ENCODE measurements at places on chromosomes 4 and X.

GRCh38 chr4:185309770-185310169 is 86.0 kb downstream of the LRP2BP start:
- no peak for DNase-seq

DNA sequence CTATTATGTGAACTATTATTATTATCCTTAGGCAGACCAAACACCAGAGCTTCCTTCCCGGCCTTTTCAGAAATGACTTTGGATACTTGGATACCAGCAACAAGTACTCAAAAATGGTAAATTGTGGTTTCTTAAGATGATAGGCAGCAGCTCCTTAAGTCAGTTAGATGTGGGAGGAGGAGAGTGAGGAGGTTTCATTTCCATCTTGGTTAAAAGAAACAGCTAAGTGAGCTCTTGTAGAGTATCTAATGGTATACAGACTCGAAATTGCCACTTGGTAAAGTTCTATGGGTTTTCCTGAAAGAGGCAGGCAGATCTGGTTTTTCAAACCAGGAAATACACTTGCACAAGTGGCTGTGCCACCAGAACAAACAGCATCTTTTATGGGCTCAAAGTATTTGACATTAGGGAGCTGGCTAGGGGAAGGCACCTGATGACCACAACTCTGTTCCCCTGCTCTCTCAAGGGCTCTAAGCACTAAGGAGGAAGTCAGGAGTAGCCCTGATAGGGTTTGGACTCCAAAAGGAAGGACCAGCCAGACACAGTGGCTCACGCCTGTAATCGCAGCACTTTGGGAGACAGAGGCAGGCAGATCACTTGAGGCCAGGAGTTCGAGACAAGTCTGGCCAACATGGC is 130.9 kb downstream of the TMEM164 start:
- no peak for DNase-seq

DNA sequence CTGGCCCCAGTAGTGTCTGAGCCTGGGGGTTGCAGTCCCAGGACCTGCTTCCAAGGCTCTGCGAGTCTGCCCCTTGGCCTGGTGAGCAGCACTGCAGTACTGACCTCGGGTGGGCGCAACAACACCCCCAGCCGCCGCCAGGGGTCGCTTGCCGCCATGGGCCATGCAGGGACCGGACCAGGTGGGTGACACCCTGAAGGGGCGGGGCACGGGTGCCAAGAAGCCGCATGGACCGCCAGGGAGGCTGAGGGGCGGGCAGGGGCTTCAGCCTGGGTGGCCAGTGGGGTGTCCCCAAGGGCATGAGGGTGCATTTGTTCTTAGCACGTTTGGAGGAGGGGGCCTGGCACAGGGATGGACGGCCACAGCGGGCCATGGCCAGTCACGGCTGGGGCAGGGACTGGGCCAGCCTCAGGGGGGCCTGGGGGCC is 25.0 kb downstream of the TACC3 start:
- peak; percentile 88 for DNase-seq

GRCh38 chr4:110159541-110159940 is 38.9 kb downstream of the ELOVL6 start:
- DNase-seq: no peak

GRCh38 chr4:146508229-146508939 is 13.4 kb downstream of the SLC10A7 start:
- DNase-seq: no peak

DNA sequence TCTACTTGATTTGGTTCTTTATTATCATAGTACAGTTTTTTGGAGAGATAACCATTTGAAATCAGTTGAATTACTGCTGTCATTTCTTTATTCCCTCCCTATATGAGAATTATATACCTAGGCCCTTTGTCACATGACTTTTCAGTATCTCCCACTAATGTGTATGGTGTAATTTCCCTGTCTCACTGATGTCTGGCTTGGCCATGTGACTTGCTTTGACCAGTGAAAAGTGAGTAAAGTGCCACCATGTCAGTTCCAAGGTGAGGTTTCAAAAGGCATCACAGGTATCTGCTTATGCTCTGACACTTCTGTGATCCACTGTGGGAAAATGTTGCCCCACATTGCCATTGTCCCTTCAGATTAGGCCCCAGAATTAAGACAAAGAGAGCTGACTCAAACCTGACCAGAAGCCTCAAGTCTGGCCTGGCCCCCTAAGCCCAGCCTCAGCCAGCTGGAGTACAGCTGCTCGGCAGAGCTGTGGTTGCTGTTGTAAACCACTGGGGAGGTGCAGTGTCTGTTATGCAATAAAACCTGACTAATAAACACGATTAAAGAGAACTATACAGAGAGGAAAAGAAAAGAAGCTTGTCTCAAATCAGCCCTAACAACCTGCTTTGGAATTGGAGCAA is 27.5 kb downstream of the SETD7 start:
- no peak for DNase-seq

- no peak for DNase-seq
These were observed 82.9 kb upstream of the EXOC1L start for GRCh38 chr4:55736605-55737183.

DNA sequence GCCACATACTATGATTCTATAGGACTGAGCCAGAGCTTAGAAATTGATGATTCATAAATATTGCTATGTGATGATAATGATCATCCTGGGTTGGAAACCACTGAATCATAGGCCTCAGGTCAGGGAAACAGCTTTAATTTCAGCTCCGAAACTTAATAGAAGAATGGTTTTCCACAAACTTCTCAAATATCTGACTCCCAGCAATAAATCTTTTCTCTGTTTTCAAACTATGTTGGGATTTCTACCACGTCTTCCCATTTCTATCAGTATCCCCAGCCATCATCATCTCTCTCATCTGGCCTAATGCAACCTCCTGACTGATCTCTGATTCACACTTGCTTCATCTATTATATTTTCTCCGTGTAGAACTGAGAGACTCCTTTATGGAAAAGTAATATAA is 521.8 kb upstream of the AGA start:
- no peak for DNase-seq

DNA sequence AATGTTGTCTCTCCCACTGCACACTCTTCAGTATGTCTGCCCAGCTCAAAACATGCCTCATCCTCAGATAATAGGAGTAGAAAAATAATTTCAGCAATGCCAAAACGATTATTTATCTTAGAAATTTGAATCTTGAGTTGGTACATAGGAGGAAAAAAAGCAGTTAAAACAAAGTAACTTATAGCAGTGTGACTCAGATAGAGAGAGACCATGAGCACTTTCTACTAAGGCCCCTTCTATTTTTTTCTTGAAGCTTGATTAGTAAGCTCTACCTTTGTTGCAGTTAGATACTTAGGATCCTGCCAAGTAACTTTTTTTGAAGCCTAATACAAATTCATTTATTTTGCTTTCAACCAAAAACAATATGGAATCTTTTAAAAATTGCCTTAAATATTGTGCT is 212.3 kb downstream of the MAD2L1 start:
- DNase-seq: no peak

DNA sequence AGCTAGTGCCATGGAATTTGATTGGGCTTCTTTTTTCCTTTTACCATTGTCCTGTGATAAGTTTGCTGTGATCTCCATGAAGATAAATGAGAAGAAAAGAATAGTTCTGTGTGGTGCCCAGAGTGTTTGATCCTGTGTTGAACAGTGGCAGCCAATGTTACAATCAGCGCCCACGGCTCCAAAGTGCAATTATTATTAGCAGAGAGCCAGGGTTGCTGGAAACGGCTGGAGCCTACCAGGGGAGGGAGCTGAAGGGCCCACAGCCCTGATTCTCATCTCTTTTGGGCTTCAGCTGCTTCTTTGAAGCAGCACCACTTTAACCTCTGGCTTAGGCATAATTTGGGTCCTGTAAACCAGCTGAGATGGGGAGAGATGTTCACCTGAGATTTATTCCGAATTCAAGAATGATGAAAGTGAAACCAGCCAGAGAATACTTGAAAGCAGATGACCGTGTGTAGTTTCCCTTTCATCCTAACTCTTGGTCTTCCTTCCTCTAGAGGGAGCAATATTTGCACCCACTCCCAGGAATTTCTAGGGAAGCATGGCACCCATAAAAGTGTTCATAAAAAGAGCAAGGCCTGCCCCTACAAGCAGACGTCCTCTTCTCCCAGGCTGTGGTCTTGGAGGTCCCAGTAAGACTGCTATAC is 298.3 kb downstream of the EVC2 start:
- no peak for DNase-seq

- DNase-seq: no peak
These were observed 10.3 kb upstream of the ODAPH start for GRCh38 chr4:75545526-75545925.

GRCh38 chr4:55169352-55169961 is 44.1 kb upstream of the KDR start:
- DNase-seq: no peak

GRCh38 chr4:141142423-141142822 is 9.2 kb upstream of the RNF150 start:
- no peak for DNase-seq

DNA sequence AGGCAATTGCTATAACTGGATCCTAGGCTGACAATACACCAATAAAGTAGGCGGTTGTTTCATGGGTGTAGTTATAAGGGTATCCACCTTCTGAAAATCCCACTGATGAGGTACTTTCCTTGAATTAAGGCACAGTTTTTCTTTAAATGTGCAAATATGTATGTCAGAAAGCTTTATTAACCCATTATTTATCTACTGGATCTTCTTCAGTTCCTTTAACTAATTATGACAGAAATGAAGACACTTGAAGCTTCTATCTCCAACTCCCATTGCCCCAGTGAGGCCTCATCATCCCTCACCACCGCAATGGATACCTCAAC is 159.6 kb upstream of the KLF3 start:
- DNase-seq: no peak

GRCh38 chrX:79266702-79267101 is 100.4 kb downstream of the ITM2A start:
- DNase-seq: no peak

DNA sequence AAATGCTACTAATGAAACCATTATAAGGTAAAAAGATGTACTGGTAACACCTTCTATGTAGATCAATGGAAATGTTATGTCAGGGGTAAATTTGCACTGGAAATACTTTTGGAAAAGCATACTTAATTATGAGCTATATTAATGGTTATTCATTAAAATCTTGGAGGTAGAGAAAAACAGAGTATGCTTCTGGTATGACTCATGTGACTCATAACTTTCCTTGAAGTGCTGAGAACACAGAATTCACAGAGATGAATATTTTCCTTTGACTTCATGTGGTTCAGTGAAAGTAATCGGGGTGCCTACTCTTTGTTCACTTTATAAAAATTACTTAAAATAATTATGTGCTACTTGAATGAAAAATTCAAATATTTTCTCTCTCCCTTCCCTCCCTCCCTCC is 254.2 kb downstream of the KCTD8 start:
- DNase-seq: no peak

DNA sequence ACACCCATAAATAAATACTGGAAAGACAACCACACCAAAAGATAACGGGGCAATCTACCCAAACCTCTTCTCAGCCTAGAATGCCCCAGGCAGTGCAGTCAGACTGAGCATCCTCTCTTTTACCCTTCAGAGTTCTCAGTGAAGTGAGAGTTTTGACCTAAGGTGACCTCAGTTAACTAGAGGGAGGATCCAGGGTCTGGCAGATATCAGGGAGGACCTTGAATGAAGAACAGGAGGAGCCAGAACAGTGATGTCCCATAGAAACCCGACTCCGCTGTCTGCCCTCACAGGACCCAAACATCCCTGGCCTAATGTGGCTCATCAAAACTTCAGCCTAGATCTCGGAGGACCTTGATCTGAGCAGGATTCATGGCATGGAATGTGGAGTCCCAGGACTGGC is at the start of gene MAGEB3:
Gene MAGEB3, plus strand, starts transcription at position 263 of the 400 bp plus-strand sequence. CDS start 5,268 bp downstream, outside the sequence.
- no peak for DNase-seq

- DNase-seq: no peak
These were observed 67.8 kb upstream of the SOD3 start for GRCh38 chr4:24727390-24728224.

- DNase-seq: no peak
These were observed 950.9 kb upstream of the NDST4 start for GRCh38 chr4:116064331-116064730.

DNA sequence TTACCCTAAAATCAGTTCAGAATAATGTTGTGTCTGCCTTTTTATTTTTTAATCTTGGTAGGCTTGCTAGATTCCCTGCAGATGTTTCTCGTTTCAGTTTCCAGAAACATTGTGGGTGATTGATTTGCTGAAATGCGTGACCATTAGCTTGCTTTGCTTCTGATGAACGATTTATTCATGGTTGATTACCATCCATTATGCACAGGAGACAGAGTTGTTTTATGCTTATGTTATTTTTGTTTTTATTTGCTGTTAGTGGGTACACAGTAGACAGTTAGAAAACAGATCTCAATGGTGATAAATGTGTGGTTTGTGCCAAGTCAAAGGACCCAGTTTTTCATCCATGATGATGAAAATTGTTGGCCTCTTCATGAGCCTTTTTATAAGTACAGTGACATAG is 455.6 kb upstream of the BOD1L1 start:
- no peak for DNase-seq

- no peak for DNase-seq
These were observed 126.4 kb upstream of the NOCT start for GRCh38 chr4:138889216-138889615.

DNA sequence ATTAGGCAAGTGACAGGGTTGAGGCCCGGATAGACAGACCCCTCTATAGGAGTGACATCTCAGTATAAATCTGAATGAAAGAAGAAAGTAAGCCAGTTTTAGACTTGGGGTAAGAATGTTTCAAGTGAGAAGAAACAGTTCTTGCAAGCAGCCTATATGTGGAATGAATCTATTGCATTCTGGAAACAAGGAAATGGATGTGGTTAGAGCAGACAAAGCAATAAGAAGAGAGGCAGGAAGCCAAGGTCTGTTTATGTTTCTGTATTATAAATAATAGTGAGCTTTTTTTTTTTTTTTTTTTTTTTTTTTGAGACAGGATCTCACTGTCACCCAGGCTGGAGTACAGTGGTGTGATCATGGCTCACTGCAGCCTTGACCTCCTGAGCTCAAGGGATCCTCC is 255.8 kb downstream of the UNC5C start:
- no peak for DNase-seq

- DNase-seq: no peak
These were observed 1597.1 kb downstream of the ADGRL3 start for GRCh38 chr4:62797221-62797620.

GRCh38 chrX:11678158-11678557 is 12.4 kb upstream of the ARHGAP6 start:
- DNase-seq: no peak

GRCh38 chr4:115763051-115763450 is 649.6 kb upstream of the NDST4 start:
- DNase-seq: no peak

- no peak for DNase-seq
These were observed 38.2 kb downstream of the DMP1 start for GRCh38 chr4:87688316-87688715.

- DNase-seq: no peak
These were observed 29.8 kb downstream of the ACOX3 start for GRCh38 chr4:8410641-8411271.
